CD4-positive, alpha-beta T cell (primary cell): ENCODE measurements at places on chromosomes 6 and 20. TPM values are rescaled to one million over a fixed set of nuclear protein-coding genes. Genes with fewer than 3 reads are reported as not detected.

- H3K27ac ChIP-seq: peak overlapping the region; percentile 66
- peaks cover 10% of the 10 kb centered on the region for H3K4me1 ChIP-seq
- no peaks in the 10 kb centered on the region for H3K36me3 ChIP-seq
- no peak for DNase-seq
- H3K27me3 ChIP-seq: no peaks in the 10 kb centered on the region
- peak overlapping the region; percentile 46 for H3K4me3 ChIP-seq
Observed at GRCh38 chr6:26520237-26520849, 17.8 kb upstream of the HMGN4 start.

GRCh38 chr6:119187596-119187995 lies 109.1 kb upstream of the FAM184A start:
- no peaks in the 10 kb centered on the region for H3K4me1 ChIP-seq
- peaks cover 33% of the 10 kb centered on the region for H3K36me3 ChIP-seq
- H3K4me3 ChIP-seq: no peak overlapping the region
- no peak for DNase-seq
- H3K27ac ChIP-seq: no peak overlapping the region

DNA sequence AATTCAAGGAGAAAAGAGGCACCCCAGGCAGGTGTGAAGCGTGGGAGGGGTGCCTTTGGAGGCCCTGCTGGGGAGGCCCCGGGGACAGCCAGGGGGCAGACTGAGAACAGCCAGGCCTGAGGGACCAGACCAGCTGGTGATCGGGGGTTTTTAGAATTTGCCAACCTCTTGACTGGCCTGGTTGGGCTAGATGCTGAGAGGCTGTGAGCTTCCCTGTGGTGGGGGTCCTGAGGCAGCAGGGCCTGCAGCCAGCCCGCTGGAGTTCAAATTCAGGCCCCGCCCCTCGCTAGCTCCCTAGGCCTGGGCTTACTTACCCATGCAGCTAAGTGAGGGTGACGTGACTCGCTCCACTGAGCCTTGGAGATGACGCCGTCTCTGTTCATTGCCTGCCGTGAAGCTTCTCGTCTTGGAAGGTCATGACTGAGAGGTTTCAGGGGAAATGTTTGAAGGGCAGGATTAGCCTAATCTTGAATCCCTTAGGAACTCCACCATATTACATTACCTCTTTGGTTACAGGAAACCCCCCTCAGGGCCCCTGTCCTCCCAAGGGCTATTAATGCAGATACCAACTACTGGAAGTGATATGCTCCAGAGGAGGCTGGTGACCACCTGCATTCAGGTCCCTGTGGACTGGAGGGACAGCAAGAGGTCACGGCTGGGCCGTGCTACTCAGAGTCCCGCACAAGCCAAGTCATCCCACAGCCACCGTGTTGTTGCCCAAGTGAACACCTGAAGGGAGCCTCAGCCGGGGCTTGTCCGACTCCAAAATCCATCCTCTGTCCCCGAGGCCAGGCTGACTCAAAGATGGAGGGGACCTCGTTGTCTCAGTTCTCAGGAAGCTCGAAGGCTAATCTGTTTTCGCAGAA lies 73.9 kb upstream of the DUSP22 start:
- no peaks in the 10 kb centered on the region for H3K36me3 ChIP-seq
- H3K27ac ChIP-seq: no peak overlapping the region
- no peak overlapping the region for H3K4me3 ChIP-seq
- H3K27me3 ChIP-seq: no peaks in the 10 kb centered on the region
- no peak for DNase-seq

- no peak for DNase-seq
- no peaks in the 10 kb centered on the region for H3K27me3 ChIP-seq
- H3K4me1 ChIP-seq: no peaks in the 10 kb centered on the region
- H3K27ac ChIP-seq: no peak overlapping the region
Observed at GRCh38 chr6:55410674-55411073, 83.4 kb downstream of the GFRAL start.

DNA sequence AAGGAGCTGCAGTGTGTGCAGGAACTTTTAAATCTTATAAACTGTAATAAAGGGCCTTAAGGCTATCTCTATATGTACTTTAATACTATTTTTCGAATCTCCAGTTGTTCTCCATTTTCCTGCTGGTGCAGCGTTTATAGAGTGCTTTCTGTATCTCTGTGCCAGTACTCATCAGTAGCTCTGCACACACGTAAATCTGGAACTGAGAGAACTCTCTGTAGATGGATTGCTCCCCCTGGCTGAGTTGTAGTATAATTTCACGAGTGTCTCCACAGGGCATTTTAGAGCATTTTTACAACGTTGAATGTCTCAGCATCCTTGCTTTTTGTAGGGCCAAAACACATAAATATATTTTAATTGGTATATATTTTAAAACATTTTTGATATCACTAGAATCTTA lies 256.5 kb downstream of the TRDN start:
- H3K4me1 ChIP-seq: no peaks in the 10 kb centered on the region
- H3K27ac ChIP-seq: no peak overlapping the region
- H3K4me3 ChIP-seq: no peak overlapping the region

GRCh38 chr20:22684763-22685443 lies 100.5 kb upstream of the FOXA2 start:
- H3K27ac ChIP-seq: no peak overlapping the region
- peaks cover 3% of the 10 kb centered on the region for H3K4me1 ChIP-seq
- no peaks in the 10 kb centered on the region for H3K36me3 ChIP-seq
- no peak overlapping the region for H3K4me3 ChIP-seq
- no peak for DNase-seq
- H3K27me3 ChIP-seq: peaks cover 2% of the 10 kb centered on the region

DNA sequence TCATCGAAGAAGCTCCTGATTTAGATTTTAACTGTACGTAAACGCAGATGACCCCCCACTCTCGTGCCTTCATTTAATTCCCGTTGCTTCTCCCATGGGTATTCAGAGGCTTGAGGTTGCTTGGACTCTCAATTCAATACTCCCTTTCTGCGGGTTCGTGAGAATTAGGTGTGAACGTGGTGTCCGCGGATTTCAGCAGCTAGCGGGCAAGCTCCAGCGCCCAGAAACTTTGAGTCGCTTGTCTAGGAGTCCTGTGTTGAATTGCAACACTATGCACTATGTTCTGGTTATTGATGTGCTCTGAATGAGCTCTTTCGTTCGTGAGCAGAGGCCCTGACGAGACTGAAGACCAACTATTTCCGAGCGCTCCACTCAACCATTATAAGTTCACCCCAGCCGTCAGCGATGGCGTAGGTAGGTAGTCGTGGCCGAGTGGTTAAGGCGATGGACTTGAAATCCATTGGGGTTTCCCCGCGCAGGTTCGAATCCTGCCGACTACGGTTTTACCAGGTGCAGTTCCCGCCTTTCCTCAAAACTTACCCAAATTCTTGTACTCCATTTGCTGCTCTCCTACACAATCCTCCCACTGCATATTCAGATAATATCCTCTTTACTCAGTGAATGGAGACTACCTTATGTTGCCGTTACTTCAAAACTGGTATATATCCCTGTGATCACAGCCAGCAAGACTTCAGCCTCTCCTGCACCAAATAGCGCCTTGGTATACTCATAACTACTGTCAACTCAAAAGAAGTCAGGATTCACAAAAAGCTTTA lies 72.6 kb upstream of the ZNF184 start:
- DNase-seq: no peak
- no peak overlapping the region for H3K27ac ChIP-seq
- H3K36me3 ChIP-seq: no peaks in the 10 kb centered on the region
- H3K4me3 ChIP-seq: no peak overlapping the region
- peaks cover 92% of the 10 kb centered on the region for H3K27me3 ChIP-seq

DNA sequence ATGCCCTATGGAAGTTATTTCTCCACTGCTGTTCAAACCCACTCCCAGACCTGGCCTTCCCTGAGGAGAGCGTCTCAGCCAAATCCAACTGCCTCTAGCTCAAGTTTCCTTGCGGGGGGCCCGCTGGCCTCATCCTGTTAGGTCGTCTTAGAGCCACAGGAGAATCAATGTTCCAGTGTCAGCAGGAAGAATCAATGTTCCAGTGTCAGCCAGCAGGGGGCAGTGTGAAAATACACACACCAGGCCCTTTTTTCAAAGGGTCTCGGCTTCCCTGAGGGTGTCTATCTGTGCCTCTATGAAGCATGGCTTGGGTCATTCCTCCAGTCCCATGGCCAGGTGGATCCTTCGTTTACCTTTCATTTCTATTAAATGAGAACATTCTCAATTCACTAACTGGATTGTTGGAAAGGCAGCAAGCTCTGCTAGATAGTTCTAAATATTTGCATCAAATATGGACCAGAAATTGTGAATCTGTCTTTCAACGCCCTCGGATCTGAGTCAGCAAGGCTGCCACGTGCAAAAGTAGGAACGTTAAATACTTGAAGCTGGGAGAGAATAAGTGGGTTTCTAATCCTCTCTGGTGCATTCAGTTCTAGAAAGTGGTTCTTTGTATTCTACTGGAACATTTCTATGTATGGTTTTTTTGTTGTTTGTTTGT lies 19.2 kb downstream of the PRND start:
- H3K4me1 ChIP-seq: peaks cover 5% of the 10 kb centered on the region
- no peaks in the 10 kb centered on the region for H3K36me3 ChIP-seq
- DNase-seq: peak; percentile 62
- H3K27ac ChIP-seq: no peak overlapping the region
- no peaks in the 10 kb centered on the region for H3K27me3 ChIP-seq

GRCh38 chr20:10430704-10431103 lies 3.3 kb downstream of the MKKS start:
- no peaks in the 10 kb centered on the region for H3K27me3 ChIP-seq
- no peak for DNase-seq
- peaks cover 19% of the 10 kb centered on the region for H3K4me1 ChIP-seq
- H3K27ac ChIP-seq: no peak overlapping the region

- no peak overlapping the region for H3K27ac ChIP-seq
- H3K4me3 ChIP-seq: no peak overlapping the region
- peaks cover 7% of the 10 kb centered on the region for H3K4me1 ChIP-seq
- no peak for DNase-seq
Observed at GRCh38 chr20:23415555-23415954, 5.7 kb downstream of the NAPB start.

DNA sequence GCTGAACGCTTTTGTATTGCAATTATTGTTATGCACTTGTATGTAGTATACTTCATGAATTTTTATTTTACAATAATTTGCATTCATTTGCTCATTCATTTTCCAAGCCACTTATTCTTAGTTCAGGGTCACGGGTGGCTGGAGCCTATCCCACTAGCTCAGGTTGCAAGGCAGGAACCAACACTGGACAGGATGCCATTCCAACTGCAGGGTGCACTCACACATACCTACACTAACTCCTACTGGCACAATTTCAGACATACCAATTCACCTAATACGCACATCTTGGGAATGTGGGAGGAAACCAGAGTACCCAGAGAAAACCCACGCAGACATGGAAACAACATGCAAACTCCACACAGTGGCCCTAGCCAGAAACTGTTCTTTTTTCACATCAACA lies 61.8 kb downstream of the LMBRD1 start:
- no peak for DNase-seq
- no peak overlapping the region for H3K27ac ChIP-seq
- H3K27me3 ChIP-seq: no peaks in the 10 kb centered on the region
- H3K4me1 ChIP-seq: no peaks in the 10 kb centered on the region
- H3K36me3 ChIP-seq: peaks cover 6% of the 10 kb centered on the region

SLC17A2 gene
- total RNA-seq: not detected

BEND6 gene
- not detected for total RNA-seq
